ENCODE measurements at places on chromosomes 3 and 15.

DNA sequence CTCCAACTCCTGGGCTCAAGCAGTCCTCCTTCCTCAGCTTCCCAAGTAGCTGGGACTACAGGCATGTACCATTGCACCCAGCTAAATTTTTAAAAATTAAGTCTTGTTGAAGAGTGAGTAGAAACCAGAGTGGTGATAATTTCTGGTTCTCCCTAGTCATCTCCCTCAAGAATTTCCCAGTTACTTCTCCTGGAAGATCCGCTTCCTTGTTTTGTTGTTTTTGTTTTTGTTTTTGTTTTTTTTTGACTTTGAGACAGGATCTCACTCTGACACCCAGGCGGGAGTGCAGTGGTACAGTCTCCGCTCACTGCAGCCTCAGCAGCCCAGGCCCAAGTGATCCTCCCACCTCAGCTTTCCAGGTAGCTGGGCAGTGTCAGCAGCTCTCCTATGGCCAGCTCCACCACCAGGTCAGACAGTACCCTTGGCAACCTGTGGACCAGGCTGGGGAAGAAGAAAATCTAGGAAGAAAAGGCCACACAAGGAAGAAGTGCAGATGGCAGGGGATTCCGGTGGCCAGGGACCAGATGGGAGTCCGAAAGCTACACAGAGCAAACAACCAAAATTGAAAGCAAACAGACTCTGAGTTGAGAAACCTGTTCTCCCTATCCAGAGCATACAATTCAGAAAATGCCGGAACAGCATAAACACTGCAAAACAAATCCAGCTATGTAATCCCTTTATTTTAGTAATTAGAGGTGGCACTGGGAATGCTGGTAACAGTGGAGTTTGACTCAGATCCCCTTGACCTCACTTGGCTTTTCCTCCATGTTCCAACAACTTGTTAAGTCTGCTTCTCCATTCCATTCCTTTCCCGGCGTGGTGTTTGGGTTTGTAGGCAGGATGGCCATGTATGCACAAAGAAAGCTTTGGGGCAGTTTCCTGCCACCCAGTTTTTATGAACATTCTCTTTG, 266.6 kb upstream of the CTDSPL start:
- no peak for ATAC-seq

DNA sequence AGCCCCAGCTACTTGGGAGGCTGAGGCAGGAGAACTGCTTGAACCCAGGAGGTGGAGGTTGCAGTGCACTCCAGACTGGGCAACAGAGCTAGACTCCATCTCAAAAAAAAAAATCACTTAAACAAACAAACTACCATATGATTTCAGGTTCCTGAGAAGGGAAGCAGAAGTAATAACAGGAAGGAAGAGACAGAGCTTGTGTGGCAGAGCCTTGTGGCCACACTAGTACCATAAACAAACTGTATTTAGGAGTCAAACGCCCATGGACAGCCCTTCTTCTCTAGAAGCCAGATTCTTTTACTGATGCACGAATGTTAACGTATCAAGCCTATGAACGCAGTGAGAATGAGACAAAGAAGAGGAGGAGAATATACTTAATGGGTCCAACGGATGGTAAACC, 12.0 kb downstream of the MTMR10 start:
- no peak for ATAC-seq

- ATAC-seq, result no peak
Observed at GRCh38 chr15:41010345-41010744, 57.1 kb downstream of the CHAC1 start.

DNA sequence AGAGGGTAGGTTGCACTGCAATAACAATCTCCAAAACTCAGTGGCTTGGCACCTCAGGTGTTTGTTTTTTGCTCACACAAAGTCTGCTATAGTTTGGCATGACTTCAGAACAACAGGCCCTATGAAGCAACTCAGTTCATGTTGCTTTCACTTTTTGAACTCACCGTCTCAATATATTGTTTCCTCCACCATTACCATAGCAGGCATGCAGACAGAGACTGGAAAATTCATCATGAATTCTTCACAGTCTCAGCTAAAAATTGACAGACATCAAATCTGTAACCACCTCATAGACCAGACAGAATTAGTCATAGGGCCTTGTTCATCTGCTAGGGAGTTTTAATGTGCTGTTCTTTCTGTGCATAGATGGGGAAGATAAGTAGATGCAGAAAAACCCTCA, 161.4 kb upstream of the POU1F1 start:
- ATAC-seq, result peak; percentile 76

DNA sequence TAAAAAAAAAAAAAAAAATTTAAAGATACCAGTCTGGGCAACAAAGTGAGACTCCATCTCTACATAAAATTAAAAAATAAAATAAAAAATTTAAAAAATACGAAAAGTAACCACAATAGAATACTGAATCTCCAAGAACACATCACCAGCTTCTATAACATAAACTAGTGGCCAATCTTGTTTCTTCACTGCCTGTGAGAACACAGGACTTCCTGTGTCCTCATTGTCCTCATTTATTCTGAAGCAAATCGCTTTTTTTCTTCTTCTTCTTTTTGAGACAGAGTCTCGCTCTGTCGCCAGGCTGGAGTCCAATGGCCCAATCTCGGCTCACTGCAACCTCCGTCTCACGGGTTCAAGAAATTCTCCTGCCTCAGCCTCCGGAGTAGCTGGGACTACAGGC, 28.6 kb upstream of the RAB7A start:
- no peak for ATAC-seq

GRCh38 chr15:67776600-67776999, 48.7 kb upstream of the SKOR1 start:
- ATAC-seq, result no peak

GRCh38 chr15:81962482-81962881, 83.3 kb downstream of the MEX3B start:
- ATAC-seq, result no peak

DNA sequence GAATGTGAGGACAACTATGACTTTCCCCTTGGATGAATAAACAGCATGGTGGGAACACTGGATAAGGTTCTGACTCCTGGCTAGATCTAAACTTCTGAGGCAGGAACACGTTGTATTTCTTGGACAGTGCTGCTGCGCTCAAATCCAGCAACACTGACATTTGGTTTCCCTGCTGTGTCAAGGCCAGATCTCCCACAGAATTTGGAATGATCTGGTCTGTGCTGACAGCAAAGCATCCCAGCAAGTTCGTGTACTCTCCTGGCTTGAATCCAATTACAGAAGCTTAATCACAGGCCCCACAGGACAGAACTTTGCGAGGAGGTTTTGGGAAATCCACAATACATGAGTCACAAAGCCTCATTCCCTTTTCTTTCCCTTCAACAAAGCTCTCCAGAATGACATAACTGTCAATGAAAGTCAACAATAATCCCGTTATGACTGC, 92.5 kb downstream of the ADAMTS9 start:
- ATAC-seq, result no peak

- ATAC-seq, result no peak
Observed at GRCh38 chr3:42721690-42722089, 19.1 kb upstream of the HHATL start.

DNA sequence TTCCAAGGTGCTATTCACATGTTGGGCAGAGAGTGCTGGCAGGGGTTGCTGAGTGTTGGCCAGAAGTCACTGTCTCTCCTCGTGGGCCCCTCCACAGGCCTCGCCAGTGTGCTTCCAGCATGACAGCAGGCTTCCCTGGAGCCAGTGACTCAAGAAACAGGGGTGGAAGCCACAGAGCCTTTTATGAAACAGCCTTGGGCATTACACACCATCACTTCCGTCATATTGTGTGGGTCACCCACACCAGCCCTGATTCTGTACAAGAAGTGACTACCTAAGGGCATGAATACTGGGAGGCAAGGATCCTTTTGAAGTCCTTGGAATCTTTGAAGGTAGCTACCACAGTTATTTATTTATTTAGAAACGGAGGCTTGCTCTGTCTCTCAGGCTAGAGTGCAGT, 177.6 kb upstream of the UBE3A start:
- ATAC-seq, result no peak

DNA sequence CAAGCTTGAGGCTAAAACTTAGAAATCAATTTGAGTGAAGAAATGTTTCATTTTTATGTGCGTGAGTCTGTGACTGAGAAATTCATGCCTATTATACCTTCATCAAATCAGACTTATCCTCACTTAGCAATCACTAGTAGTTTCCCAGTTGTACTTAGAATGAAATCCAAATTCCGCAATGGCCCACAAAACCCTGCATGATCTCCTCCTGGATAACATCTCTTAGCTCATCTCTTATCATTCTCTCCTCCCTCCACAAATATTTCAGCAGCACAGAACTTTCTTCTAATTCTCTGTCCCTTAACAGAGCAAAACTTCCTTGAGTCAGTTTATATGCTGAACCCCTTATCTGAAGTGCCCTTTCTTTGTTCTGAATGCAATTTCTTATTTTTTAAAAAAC, 198.8 kb upstream of the TGFBR2 start:
- no peak for ATAC-seq

DNA sequence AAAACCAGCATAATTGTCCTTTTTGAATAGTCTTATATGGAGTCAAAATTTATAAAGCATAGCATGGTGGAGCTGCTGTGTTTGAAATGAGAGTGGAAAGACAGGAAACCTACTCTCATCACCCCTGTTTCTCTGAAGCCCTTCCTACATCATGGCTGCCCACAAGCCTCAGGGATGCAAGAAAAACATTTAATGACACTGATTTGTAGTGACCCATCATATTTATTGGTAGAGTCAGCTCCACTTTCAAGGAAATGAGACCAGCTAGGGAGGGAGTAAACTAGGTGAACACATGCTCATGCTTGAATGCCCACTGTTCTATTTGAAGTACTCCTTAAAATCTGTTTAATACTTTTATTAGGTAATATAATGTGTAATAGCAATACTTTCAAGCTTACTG, 494.3 kb upstream of the KCNMB2 start:
- ATAC-seq, result no peak

DNA sequence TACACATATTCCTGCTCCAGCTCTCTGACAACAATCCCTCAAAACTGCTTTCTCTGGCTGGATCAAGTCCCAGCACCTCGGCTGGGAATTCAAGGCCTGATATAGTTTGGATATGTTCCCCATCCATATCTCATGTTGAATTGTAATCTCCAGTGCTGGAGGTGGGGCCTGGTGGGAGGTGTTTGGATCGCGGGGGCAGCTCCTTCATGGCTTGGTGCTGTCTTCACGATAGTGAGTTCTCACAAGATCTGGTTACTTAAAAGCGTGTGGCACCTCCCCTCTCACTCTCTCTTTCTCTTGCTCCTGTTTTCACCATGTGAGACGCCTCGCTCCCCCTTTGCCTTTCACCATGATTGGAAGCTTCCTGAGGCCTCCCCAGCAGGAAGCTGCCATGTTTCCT, 47.4 kb upstream of the SYN2 start:
- no peak for ATAC-seq

- ATAC-seq, result peak; percentile 91
Observed at GRCh38 chr3:138186803-138187295, 252 bp upstream of the ARMC8 start.

GRCh38 chr3:173977747-173978146, 580.2 kb downstream of the NLGN1 start:
- no peak for ATAC-seq

DNA sequence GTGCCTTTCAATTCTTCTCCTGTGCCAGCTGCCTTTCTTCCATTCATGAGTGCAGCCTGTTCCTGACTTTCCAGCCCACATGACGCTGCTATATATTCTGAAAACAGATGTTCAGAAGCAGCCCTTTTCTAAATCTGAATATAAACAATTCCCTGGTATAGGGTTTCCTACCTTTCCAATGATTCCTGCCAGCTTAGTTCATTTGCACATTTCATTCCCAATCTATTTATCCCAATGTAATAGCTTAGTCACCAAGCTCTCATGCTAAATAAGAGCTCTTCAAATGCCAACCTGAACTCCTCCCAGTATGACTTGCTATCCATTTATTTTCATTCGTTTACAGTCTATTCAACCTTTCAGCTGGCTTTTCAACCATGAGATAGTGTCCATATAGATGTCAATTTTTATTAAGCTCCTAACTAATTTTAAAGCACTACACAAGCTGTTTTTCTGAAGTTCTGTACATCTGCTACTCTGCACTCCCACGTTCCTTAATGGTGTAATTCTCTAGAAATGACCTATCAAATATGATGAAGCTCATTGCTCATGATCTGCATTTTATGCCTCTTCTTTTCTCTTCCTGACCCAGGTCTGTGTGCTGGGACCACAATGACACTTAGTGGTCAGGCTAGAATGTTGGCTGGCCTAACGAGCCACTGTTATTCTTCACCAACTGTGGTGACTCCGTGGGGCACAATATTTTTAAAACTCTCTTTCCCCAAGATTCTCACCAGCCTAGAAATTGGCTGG, 605.0 kb upstream of the TBL1XR1 start:
- no peak for ATAC-seq

- no peak for ATAC-seq
Observed at GRCh38 chr3:40477666-40478065, 744 bp downstream of the ZNF619 start.

- no peak for ATAC-seq
Observed at GRCh38 chr15:34883633-34884032, 85.9 kb downstream of the AQR start.

DNA sequence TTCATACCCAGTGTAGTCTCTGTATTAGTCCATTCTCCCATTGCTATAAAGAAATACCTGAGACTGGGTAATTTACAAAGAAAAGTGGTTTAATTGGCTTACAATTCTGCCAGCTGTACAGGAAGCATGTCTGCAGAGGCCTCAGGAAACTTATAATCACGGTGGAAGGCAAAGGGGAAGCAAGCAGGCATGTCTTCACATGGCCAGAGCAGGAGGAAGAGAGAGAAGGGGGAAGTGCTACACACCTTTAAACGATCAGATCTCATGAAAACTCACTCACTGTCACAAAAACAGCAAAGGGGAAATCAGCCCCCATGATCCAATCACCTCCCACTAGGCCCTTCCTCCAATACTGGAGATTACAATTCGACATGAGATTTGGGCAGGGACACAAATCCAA, 6.3 kb upstream of the PARP14 start:
- no peak for ATAC-seq

- no peak for ATAC-seq
Observed at GRCh38 chr3:61252836-61253235, 1.6 kb upstream of the FHIT start.

DNA sequence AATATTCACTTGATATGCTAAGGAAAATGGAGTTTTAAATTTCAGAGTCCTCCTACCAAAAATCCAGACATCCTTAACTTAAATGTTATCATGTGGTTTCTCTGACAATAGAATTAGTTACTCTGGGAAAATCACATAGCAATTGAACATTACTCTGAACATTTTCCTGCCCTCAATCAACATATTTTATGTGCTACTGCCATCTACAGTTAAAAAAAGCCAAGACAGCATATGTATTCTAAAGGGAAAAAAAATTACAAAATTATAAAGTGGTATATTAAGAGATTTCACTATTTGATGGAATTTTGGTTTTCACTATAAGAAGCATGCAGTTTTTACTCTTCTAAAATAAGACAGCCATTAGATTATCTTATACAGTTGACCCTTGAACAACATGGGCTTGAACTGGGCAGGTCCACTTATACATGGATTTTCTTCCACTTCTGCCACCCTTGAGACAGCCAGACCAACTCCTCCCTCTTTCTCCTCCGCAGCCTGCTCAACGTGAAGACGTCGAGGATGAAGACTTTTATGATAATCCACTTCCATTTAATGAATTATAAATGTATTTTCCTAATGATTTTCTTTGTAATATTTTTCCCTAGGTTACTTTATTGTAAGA, 122.3 kb downstream of the ATP1B3 start:
- no peak for ATAC-seq

- no peak for ATAC-seq
Observed at GRCh38 chr15:78402061-78402610, 35.9 kb upstream of the IREB2 start.

GRCh38 chr15:99983171-99983885, 250.1 kb upstream of the LYSMD4 start:
- no peak for ATAC-seq

Data from activated CD4-positive, CD25-positive, alpha-beta regulatory T cell treated with anti-CD3 and anti-CD28 coated beads, Interleukin-2, amount 50 U/mL, for 24 hours (primary cell).